ENCODE measurements at places on chromosomes 16 and 17.
A peak's percentile ranks its signal among the peaks of the same experiment; 100 is the strongest.

DNA sequence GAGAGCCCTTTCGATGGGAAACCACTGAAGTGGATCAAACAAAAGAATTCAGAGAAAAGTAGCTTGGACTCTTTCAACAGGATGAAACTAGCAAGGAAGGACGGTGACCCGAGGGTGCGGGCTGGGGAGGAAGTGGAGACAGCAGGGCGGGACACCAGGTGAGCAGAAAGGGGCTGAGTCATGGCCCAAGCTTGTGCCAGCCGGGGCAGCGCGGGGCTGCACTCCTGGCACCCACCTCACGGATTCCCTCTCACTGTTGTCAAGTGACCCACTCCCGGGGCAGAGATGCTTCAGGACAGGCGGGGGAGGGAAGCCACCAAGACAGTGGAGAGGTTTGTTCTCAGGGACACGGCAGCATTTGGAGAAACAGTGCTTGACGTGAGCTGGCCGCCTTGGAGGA is 10.7 kb upstream of the RNF222 start:
- H3K36me3 ChIP-seq: no peaks in the 10 kb centered on the region
- peaks cover 32% of the 10 kb centered on the region for H3K27me3 ChIP-seq
- no peak for ATAC-seq
- H3K27ac ChIP-seq: no peak overlapping the region
- no peaks in the 10 kb centered on the region for H3K4me1 ChIP-seq

GRCh38 chr16:24538756-24539294 is 541 bp upstream of the RBBP6 start:
- no peaks in the 10 kb centered on the region for H3K36me3 ChIP-seq
- H3K4me3 ChIP-seq: peak overlapping the region; percentile 89
- H3K27me3 ChIP-seq: no peaks in the 10 kb centered on the region
- no peaks in the 10 kb centered on the region for H3K4me1 ChIP-seq
- ATAC-seq: peak; percentile 51

- no peak overlapping the region for H3K27ac ChIP-seq
- no peak for ATAC-seq
- H3K4me1 ChIP-seq: peaks cover 5% of the 10 kb centered on the region
- no peak overlapping the region for H3K4me3 ChIP-seq
These were observed 226.3 kb downstream of the MSI2 start for GRCh38 chr17:57482657-57483056.

- H3K4me3 ChIP-seq: peak within 1 kb of the TSS; percentile 81
- H3K4me1 ChIP-seq: peaks cover 58% of the 10 kb centered on the region
- no peaks in the 10 kb centered on the region for H3K27me3 ChIP-seq
- peak within 1 kb of the TSS; percentile 84 for H3K27ac ChIP-seq
These were observed at the start of gene ABR for GRCh38 chr17:1179818-1180742. ABR (minus strand) TSS chr17:1179981; CDS start chr17:1179727, 254 bp downstream.

DNA sequence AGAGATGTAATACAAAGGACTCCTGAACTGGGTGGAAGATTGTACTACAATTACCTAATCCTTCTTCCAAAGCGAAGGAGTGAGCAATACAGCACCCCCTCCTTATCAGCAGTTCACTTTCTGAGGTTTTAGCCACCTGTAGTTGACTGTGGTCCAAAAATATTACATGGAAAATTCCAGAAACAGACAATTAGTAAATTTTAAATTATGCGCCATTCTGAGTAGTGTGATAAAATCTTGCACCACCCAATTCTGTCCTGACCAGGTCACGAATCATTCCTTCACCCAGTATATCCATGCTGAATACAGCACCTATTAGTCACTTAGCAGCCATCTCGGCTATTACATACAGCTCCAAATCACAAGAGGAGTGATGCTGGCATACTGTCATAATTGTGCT is 23.2 kb downstream of the VPS53 start:
- no peaks in the 10 kb centered on the region for H3K4me1 ChIP-seq
- peaks cover 89% of the 10 kb centered on the region for H3K36me3 ChIP-seq
- H3K4me3 ChIP-seq: no peak overlapping the region
- ATAC-seq: no peak

- no peaks in the 10 kb centered on the region for H3K36me3 ChIP-seq
- no peak for ATAC-seq
- H3K4me1 ChIP-seq: no peaks in the 10 kb centered on the region
- H3K4me3 ChIP-seq: no peak overlapping the region
- no peak overlapping the region for H3K27ac ChIP-seq
These were observed 14.7 kb downstream of the OSBPL7 start for GRCh38 chr17:47806913-47807255.

DNA sequence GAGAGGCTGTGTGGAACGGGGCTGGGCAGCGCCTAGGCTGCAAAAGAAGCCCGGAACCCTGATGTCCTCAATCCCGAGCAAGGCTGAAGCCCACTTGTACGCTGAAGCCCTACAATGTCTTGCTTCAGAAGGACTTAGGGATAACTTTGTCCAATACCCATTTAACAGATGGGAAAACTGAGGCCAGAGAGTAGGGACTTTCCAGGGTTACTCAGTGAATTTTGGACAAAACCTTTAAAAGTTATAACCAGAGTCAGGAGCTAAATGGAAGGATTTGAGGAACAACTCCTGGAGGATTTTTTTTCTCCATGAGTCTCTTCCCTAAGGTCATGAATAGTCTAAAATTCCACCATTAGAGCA is 161.2 kb downstream of the IRX5 start:
- ATAC-seq: no peak
- H3K27ac ChIP-seq: no peak overlapping the region
- no peaks in the 10 kb centered on the region for H3K36me3 ChIP-seq
- no peak overlapping the region for H3K4me3 ChIP-seq
- H3K27me3 ChIP-seq: peaks cover 9% of the 10 kb centered on the region

DNA sequence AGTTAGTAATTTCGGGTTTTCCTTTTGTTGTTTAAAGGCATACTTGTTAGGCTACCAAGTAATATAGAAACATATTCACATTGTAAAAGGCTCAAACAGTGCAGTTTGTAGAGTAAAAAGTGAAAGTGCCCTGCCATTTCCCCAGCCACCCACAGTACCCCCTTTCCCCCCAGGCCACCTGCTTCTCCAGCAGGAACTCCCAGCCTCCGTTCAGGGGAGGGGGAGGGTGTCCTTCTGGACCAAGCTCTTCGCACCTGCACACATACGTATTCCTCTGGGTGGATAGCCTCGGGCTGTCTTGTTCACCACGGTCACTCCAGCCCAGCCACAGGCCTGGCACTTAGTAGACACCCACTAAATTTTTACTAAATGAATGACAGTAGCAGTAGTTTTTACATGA is 144.5 kb downstream of the CLEC16A start:
- H3K36me3 ChIP-seq: peaks cover 14% of the 10 kb centered on the region
- no peak overlapping the region for H3K4me3 ChIP-seq
- H3K4me1 ChIP-seq: peaks cover 61% of the 10 kb centered on the region
- no peak overlapping the region for H3K27ac ChIP-seq

DNA sequence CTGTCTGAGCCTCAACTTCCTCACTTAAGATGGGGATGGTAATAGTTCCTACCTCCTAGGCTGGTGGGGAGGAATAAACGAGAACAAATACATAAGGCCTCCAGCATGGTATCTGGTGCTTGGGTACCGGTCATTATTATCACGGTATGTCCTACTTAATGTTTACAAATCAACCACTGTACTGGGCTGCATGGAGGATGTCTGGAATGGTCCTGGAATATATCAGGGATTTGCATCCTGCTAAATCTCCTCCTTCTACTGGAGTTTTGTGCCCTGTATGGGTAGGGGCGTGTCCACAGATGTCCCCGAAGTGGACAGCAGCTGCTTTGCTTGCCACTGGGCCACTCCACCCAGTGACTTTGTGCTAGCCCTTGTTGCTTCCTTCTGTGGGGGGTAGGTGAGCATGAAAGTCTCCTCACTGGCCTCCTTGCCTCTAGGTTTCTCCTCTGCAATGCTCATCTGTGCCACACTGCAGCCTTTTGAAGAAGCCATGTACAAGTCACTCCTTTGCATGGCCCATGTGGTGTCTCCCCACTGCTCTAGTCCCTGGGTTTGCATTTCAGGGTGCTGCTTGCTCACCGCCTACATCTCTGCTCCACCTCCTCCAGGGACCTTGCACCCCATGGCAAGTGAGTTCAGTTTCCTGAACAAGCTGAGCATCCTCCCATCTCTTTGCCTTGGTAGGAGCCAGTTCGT is 2.2 kb upstream of the CMIP start:
- H3K36me3 ChIP-seq: no peaks in the 10 kb centered on the region
- H3K27ac ChIP-seq: no peak overlapping the region
- H3K27me3 ChIP-seq: no peaks in the 10 kb centered on the region
- no peak overlapping the region for H3K4me3 ChIP-seq
- no peak for ATAC-seq
- H3K4me1 ChIP-seq: no peaks in the 10 kb centered on the region

- H3K27ac ChIP-seq: no peak overlapping the region
- H3K27me3 ChIP-seq: no peaks in the 10 kb centered on the region
- no peaks in the 10 kb centered on the region for H3K36me3 ChIP-seq
These were observed 21.7 kb upstream of the TMEM220 start for GRCh38 chr17:10751563-10751962.

GRCh38 chr16:16124438-16124837 is 98.9 kb downstream of the ABCC6 start:
- ATAC-seq: peak; percentile 52
- H3K36me3 ChIP-seq: peaks cover 68% of the 10 kb centered on the region
- no peaks in the 10 kb centered on the region for H3K27me3 ChIP-seq
- no peak overlapping the region for H3K4me3 ChIP-seq
- H3K27ac ChIP-seq: peak overlapping the region; percentile 79

DNA sequence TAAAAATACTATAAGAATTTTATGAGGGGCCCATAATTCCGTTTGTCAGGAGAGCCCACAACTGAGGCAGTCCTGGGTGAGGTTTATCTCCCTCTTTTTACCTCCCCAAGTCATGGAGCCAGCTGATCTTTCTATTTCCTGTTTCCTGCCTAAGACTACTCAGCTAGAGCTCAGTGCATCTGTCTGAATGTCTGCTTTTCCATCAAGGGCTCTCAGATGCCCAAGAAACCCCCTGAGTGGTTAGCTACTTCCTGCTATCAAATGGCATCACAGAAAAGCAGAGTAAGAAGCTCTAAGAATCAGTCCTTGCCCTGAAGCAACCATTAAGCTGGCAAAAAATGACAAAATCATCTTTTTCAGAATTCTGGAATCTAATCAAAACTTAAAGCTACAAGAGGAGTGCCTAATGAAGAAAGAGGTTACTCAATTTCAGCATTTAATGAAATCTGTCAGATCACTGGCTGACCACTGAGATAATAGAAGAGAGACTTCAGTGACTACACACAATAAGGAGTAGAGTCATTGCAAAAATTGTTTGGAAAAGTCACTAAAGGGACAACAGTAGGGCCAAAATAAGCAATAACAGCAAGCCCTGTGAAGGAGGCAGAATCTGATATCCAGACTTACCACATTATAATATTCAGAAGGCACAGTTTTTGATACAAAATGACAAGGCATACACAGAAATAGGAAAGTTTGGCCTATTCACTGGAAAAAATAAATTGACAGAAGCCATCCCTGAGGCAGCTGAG is 150.1 kb downstream of the CYB561 start:
- no peak overlapping the region for H3K4me3 ChIP-seq
- H3K36me3 ChIP-seq: no peaks in the 10 kb centered on the region
- ATAC-seq: no peak
- no peaks in the 10 kb centered on the region for H3K27me3 ChIP-seq
- no peak overlapping the region for H3K27ac ChIP-seq

GRCh38 chr17:67136191-67137025 is 92.1 kb downstream of the CACNG1 start:
- no peaks in the 10 kb centered on the region for H3K36me3 ChIP-seq
- ATAC-seq: no peak
- no peak overlapping the region for H3K4me3 ChIP-seq

DNA sequence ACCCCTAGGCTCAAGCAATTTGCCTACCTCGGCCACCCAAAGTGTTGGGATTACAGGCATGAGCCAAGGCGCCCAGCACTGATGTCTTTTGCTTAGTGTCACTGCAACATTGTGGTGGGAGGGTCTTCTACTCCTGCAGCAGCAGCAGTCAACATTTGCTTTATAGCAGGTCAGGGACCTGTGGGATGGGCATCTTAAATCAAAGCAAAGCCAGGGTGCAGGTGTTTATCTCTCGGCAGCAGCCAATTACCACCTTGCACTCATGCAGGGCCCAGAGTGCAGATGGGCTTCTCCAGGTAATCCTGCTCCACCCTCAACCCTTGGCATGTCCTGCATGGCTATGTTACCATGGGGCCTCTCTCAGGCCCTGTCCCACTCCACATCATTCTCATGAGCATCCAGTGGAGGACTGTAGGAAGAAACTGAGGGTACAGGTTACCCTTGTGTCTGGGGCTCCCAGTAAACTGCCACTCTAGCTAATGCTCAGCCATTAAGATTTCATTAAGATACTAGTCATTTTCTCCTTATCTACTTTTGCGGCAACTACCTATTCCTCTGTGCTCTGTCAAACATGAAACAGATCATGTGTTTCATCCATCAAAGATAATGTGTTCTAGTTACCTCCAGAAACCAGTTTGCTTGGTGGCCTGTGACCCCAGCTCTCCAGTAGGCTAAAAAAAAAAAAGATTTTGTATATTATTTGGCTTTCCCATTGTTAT is 16.8 kb downstream of the ADGRG5 start:
- H3K4me3 ChIP-seq: no peak overlapping the region
- ATAC-seq: no peak
- no peaks in the 10 kb centered on the region for H3K4me1 ChIP-seq
- H3K27me3 ChIP-seq: peaks cover 48% of the 10 kb centered on the region
- H3K36me3 ChIP-seq: no peaks in the 10 kb centered on the region

DNA sequence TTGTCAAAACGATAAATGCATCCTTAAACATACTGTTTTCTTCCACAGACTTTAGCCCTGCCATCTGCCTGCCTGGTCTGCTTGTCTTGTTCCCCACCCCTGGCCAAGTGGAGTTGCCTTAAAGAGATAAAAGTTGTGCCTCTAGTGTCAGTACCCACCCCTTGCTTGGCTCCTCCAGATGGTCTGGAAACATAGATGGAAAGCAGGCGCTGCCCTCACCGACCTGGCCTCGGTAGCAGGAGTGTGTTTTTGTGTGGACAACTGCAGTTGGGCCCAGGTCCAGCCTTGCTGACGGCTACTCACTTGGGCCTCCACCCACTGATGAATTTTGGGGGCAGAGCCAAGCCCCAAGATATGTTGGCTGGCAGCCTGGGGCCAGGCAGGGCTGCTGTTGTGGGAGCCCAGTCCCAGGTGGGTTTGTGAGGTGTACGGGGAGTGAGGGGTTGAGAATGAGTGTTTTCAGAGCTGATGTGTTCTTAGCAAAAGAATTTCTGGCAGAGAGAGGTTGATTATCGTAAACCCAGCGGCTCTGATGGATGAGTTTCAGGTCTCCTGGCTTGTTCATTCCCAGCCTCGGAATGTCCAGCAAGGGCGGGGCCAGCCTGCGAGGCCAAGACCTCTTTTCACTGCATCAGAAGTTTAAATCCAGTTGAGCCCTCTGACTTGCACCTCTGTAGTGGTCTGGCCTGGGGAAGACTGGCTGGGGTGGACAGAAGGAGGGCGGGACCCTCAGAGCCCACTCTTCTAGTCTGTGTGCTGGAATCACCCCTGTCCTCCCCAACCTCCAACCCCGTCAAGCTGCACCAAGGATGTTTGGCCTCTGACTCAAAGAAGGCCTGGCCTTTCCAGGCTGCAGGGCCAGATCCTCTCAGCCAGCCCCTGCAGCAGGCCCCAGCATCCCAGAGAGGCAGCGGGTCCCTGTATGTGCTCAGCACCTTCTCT is 179.7 kb downstream of the RAB11FIP4 start:
- peaks cover 50% of the 10 kb centered on the region for H3K4me1 ChIP-seq
- no peaks in the 10 kb centered on the region for H3K27me3 ChIP-seq
- no peak overlapping the region for H3K4me3 ChIP-seq
- ATAC-seq: peak; percentile 89

GRCh38 chr17:61496174-61496956 is 44.1 kb downstream of the TBX4 start:
- H3K27me3 ChIP-seq: no peaks in the 10 kb centered on the region
- ATAC-seq: no peak
- no peaks in the 10 kb centered on the region for H3K36me3 ChIP-seq
- H3K4me1 ChIP-seq: no peaks in the 10 kb centered on the region

GRCh38 chr17:39351508-39351907 is 49.9 kb downstream of the FBXL20 start:
- H3K4me3 ChIP-seq: no peak overlapping the region
- no peak for ATAC-seq
- peaks cover 17% of the 10 kb centered on the region for H3K4me1 ChIP-seq
- no peak overlapping the region for H3K27ac ChIP-seq
- no peaks in the 10 kb centered on the region for H3K36me3 ChIP-seq
- H3K27me3 ChIP-seq: no peaks in the 10 kb centered on the region

Measured in gastroesophageal sphincter (tissue), 4 donors.